ENCODE measurements at places on chromosomes 7 and 10.

DNA sequence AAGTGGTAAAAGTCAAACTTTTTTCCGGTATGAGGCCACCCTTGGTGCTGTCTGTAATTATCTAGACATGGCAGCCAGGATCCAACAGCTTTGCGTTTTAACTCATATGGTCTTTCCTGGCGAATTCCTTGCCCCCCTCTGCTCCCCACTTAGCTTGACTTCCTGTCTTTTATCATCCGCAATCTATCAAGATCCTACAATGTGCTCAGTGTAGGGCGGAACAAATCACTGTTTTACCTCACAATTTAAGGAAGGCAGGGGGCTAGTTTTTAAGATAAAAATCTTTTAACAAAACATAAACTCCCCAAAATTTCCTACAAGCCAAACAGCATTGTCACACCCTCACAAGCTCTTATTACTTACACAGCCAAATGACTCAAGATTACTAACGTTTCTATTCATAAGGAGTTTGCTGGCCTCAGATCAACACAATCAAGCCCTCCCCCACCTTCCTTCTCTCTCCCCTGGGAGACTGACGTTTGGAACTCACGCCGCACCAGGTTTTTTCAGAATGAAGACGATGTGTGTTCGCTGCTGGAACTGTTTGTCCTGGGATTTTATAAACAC is 1.3 kb upstream of the CDK14 start:
- no peak for DNase-seq

DNA sequence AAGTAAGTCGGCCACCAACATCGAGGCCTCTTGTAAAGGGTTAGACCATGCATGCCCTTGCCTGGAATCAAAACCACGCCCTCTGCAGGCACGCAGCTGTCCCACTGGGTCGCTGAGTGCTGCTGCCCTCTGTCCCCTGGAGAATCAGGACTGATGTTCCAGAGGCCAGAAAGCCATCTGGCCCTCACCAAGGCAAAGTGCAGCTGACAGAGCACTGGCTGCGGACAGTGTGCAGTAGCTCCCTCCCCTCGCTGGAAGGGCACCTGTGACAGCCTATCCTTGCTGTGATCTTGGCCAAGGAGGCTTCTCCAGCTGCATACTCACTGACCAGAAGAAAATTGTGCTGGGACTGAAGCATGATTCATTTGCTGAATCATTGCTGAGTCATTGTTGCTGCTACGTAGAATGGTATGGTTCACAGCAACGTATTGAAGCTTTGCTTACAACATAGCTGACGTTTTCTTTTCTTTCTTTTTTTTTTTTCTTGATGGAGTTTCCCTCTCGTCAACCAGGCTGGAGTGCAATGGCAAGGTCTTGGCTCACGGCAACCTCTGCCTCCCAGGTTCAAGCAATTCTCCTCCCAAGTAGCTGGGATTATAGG is 30.4 kb downstream of the DDC start:
- no peak for DNase-seq

DNA sequence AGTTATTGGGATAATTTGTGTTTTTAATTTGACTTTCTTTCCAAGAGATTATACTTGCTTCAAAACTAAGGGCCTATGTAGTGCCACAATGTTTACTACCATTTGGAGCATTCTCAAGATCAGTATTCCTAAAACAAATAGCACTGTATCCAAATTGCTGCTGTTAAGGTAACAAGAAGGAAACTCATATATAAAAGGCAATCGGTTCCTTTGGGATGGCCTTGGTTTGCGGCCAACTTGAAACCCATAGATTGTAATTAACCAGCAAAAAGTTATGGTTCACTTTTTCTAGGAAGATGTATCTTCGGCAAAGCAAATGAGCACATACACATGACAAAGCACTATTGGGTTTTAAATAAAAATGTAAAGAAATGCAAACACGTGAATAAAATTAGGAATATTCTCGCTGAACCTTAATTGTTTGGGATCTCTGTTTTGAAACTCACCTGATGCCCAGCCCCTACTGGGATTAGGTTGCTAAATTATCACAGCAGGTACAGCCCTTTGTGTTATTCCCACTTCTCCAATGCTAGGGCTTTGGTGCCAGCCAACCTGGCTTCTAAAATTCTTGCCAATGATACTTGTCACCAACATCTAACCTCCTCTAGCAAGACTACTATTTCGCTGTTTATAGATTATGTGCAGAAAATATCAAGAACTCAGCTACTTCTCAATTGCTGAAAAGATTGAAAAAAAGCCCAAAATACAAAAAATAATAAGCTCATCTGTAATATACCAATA is 16.0 kb downstream of the CDNF start:
- no peak for DNase-seq

GRCh38 chr10:94213980-94214379 is 148.8 kb downstream of the NOC3L start:
- no peak for DNase-seq

GRCh38 chr7:47873762-47874161 is 74.5 kb downstream of the PKD1L1 start:
- no peak for DNase-seq

GRCh38 chr7:85019778-85020177 is 167.1 kb downstream of the SEMA3D start:
- DNase-seq, result no peak

DNA sequence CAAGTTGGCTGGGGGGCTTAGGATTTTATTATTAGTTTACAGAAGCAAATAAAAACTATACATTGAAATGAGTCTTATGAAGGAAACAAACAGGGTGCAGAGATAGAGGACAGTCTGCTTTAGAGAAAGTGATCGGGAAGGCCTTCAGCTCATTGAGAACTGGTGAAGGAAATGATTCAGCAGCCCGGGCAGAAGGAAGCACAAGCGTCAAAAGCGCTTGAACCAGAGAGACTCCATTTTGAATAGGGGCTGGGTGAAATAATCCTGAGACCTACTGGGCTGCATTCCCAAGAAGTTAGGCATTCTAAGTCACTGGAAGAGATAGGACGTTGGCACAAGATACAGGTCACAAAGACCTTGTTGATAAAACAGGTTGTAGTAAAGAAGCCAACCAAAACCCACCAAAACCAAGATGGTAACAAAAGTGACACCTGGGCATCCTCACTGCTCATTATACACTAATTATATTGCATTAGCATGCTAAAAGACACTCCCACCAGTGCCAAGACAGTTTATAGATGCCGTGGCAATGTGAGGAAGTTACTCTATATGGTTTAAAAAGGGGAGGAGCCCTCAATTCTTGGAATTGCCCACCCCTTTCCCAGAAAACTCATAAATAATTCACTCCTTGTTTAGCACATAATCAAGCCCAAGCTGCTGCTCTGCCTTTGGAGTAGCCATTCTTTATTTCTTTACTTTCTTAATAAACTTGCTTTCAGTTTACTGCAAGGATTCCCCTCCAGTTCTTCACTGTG is 83.1 kb upstream of the MPP7 start:
- DNase-seq, result no peak

- no peak for DNase-seq
These were observed 205.2 kb downstream of the STK31 start for GRCh38 chr7:23915236-23915635.

- no peak for DNase-seq
These were observed 119.0 kb downstream of the BICC1 start for GRCh38 chr10:58631715-58632114.

DNA sequence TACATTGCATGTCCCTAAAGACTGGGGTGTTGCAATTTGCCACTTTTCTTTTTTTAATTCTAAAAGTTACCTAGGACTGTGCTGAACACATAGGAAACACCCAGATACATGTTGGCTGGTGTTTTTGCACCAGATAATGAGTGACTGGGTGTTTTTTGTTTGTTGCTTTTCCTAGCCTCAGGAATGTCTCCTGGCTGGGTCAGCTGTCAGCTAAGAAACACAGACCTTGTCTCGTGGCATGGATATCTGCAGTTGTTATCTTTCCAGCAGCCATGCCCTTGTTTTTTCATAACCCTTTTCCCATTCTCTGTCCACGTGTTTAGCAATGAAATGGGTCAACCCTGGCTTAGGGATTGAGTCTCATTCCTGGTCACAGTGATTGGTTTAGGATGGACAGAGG is 433.9 kb upstream of the ZMIZ1 start:
- DNase-seq, result no peak

DNA sequence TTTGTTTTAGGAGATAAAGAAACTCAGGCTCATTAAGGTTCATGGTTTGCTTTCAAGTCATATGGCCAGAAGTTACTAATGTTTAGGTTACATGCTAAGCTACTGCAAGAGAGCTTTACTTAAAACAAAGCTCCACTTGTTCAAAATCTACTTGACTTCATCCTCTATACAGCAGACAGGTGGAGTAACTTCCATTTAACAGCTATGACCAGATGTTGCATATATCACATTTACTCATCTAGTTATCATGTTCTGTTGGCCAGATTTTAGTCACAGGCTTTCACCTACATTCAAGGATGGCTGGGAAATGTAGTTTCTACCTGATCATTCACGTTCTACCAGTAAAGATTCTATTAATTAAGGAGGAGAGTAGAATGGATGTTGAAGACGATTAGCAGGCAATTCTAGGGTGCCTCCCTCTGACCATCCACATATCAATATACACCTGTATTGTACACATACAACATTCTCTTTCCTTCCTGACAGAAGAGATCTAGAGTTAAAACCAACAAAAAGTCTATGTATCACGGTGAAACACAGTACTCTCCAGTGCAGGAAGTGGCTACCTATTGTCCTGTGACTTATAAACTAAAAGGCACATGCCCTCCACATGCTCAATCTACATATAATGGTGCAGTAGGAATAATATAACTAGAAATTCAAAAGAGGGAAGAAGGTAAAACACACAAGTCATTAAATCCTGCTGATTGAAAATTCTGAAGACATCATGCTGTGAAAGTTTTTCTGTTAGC is 488.0 kb downstream of the MDFIC start:
- no peak for DNase-seq

GRCh38 chr7:36192053-36192824 is 39.2 kb downstream of the EEPD1 start:
- no peak for DNase-seq

DNA sequence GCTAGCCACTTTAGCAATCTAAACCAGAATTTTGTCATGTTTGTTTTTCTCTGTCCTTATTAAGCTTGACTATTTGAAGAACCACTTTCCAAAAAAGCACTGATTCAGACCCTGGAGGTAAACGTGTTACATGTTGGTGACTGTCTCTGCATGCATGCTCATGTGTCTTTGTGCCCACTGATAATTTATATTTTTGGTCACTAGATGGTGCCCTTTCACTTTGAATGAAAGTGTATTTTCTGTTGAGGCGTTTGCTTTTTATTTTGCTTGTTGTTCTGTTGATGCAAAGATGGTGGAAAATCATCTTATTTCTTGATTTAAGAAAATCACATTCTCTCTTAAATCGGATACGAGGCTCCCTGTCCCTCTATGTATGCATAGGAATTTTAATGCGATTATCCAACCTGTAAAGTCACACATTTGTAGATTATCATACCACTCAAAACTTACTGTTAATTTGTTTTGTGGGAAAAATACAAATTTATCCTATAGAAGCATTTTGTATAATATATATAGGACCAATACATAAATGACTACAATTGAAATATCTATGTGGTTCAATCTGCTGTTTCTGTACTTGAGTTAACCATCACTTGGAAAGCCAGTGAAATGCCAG is 269.3 kb downstream of the BICC1 start:
- DNase-seq, result no peak

GRCh38 chr7:153381275-153382040 is 621.9 kb downstream of the ACTR3B start:
- no peak for DNase-seq

DNA sequence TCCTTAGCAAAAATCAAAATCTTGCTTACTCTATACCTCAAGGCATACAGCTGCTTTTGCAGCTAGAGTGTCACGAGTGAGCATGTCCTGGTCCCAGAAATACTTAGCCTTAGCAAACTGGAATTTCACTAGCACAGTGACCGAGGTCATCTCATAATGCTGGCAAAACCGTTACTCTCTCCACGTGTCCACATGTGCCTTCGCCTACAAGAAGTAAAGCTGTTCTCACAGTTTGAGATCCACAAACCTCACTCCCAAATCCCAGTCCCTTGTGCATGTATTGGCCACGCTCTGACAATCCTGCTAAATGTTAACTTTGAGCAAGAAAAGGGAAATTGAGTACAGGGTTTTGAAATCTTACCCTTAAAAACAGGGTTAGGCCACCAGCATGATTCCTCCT is 111.0 kb upstream of the PLXDC2 start:
- DNase-seq, result no peak

DNA sequence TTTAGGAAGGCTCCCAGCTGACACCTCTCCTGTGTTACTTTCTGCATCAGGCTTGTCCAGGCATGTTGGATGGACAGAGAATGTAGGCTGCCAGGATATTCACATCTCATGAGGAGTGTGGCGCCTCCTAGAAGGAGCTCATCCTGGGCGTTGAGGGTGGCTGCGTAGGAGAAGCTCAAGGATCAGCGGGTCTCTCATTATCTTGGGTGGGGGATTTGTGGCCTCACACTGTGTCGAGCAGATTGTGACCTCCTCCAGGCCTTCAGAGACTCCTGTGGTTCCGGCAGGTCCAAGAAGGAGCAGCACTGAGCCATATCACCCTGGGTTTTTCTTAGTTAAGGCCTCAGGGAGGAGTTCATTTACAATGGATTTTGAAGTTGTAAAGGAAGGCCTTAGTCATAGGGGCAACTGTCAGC is 8.7 kb upstream of the COBL start:
- no peak for DNase-seq

DNA sequence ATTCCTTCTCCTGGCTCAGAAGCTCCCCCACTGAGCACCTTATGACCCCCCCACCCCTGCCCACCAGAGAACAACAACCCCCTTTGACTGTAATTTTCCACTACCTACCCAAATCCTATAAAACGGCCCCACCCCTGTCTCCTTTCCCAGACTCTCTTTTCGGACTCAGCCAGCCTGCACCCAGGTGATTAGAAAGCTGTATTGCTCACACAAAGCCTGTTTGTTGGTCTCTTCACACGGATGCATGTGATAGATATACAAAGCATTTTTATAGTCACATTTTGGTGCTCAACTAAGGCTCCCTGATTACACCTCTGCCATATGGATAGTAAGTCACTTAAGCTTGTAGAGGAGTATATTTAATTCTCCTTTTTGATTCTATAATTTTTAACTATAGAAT is 985.8 kb downstream of the REEP3 start:
- no peak for DNase-seq

GRCh38 chr10:74855027-74855426 is 28.6 kb downstream of the KAT6B start:
- no peak for DNase-seq

GRCh38 chr10:76942628-76943416 is 694.8 kb downstream of the KCNMA1 start:
- DNase-seq, result no peak

GRCh38 chr10:24238519-24239247 is 29.7 kb downstream of the KIAA1217 start:
- DNase-seq, result no peak

DNA sequence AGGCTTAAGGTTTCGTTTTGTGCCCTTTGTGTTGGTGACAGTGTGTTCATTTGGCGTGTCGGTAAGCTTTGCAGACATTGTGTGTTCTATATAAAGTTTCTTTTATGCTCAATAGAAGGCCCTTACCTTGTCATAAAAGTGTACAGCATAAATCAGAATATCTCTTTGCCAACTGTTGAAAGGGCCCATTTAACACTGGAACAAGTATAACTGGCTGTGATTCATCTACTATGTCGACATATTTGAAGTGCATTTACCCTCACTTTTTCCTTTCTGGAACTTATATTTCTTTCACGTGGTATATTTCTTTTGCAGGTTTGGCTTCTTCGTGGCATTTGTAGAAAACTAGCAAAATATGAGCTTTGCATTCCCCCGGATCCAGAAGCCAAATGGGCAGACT is 32.7 kb downstream of the EEPD1 start:
- DNase-seq, result no peak

GRCh38 chr7:150439967-150440366 is 10.5 kb upstream of the GIMAP8 start:
- DNase-seq, result no peak

Measured in stimulated activated CD8-positive, alpha-beta memory T cell treated with anti-CD3 and anti-CD28 coated beads, Interleukin-15, amount 100 ng/mL, for 1 hour (primary cell).